ENCODE measurements at places on chromosomes 1 and 21.

- DNase-seq, result no peak
Measured at GRCh38 chr1:206824331-206824730, 41.1 kb upstream of the IL20 start.

DNA sequence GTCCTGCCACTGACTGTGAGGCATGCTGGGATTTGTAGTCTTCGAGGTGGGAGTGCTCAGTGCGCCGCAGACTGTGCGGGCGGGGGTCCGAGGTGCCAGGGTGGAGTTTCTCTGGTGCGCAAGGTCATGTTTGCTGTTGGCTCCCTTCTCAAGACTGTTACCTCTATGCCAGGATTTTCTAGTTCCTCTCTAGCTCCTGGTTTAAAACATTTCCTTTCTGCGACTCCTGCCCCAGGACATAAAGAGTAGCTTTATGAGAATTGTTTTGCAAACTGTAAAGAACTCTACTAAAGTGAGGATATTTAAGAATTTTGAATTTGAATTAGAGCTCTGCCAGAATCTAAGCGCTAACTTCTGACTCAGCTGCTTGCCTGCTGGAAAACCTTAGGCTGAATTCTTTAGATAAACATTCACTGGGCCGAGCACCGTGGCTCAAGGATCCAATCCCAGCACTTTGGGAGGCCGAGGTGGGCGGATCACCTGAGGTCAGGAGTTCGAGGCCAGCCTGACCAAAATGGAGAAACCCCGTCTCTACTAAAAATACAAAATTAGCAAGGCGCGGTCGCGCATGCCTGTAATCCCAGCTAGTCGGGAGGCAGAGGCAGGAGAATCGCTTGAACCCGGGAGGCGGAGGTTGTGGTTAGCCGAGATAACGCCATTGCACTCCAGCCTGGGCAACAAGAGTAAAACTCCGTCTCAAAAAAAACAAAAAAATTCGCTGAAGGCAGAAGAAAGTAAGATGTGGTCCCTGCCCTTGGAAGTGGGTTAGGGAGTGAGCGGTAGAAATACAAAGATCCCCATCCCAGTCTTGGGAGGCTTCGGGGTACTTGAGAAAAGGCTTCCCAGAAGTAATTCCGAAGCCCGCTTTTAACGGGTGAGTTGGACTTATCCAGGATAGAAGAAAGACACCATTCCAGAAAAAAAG, 992 bp upstream of the USP48 start:
- peak; percentile 96 for DNase-seq

DNA sequence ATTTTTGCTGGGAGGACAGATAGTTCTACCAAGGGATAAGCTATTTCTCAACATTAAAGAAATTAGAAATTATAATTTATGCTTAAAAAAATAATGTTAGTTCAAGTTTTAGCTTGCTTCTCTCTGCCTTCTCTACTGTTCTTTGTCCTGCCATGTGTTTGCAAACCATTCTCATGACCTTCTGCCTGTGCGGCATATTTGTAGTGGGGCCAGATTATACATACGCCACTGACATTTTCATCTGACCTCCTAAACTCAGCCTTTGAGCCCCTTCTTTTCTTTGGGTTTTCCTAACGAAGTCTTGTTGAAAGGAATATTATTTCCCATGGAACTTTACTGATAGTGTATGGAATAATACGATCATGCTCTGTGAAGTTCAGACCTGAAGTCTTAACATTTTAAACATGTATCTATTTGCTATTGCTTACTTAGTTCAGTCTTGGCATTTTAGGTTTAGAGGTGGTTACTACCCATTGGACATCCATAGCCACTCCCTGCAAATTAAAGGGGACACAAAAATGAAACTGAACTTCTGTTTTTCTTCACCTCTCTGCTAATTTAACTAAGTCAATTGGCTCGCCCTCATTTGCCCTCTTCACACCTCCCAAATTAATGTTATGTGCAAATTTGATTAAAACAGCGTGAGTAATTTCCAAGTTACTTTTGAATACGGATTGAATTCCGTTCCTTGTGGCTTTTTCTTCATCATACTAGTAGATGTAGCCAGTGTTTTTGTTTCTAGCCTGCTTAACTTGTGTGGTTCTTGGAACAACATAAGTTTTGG, 15.6 kb downstream of the LRRC8D start:
- DNase-seq, result no peak

- DNase-seq, result no peak
Measured at GRCh38 chr1:2098839-2099785, 48.9 kb downstream of the PRKCZ start.

DNA sequence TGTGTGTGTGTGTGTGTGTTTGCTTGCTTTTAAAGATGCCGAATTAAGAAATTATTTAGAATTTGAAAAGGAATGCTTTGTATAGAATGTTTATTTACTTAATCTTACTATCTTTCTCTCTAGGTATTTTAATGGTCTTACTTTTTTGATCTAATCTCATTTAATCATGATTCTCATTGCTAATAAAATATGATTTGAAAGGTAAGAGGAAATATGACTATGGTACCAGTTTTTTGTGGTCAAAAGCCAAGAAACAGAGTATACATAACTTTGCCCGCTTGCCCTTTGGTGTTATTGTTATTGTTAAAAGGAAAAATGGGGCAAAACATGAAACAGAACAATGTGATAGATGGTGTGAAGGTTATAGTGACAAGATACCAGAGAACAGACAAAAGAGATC, 74.6 kb downstream of the RPS6KC1 start:
- DNase-seq, result no peak

DNA sequence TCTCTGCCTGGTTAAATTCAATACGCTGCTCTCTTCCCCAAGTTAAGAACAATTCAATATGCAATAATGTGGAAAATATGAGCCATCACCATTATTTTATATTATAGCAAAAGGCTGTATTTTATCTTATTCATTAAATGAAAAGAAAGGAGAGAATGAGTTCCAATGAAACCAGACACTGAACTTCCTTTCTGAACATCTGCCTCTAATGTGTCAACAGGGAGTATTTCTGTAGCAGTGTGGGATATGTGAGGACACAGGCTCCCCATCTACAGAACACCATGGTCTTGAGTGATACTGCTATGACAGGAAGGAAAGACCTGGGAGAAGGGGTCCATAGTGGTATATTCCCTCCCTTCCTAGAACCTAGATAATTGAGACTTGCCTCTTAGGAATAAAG, 46.3 kb downstream of the CASQ2 start:
- no peak for DNase-seq

- DNase-seq, result no peak
Measured at GRCh38 chr1:2477791-2478499, 1.9 kb downstream of the PLCH2 start.

DNA sequence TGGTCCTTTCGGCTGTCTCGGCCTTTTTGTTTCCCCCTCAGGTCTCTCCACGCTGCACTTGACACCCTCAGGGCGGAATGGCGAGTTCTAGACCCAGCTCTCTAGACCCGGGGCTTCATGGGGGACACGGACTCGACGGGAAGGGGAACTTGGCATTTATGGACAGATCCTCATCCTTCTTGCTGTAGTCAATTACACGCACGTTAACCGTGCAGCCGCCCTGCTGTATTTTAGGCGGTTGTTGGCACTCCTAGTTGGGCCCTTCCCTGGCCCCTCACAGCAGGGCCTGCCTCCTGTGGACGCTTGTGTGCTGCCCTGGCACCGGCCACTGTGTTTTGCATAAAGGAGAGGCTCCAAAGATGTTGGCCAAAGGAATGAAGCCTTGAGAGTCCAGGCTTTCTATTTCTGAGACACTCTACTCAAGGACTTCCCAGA, 558 bp upstream of the BTG3 start:
- DNase-seq, result peak; percentile 12

DNA sequence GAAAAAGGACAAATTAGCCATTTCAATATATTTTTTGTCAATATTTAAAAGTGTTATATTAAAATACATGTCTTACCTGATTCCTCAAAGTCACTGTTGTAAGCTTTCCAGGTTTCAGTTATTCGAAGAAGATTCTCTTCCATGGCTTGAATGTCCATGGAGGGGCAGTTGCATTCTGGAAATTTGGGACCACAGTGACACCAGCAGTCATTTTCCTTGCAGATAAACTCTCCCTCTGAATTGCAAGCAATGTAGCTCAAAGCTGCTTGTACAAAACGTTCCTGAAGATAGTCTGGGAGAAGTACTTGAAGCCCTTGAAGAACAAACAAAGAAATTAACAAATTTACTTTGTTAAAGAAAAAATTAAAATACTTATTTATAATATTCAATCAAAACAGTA, 251.7 kb downstream of the BRINP3 start:
- no peak for DNase-seq

- no peak for DNase-seq
Measured at GRCh38 chr21:44549525-44550211, 1.6 kb downstream of the KRTAP10-2 start.

GRCh38 chr1:151815716-151816327, 10.6 kb upstream of the LINGO4 start:
- no peak for DNase-seq

DNA sequence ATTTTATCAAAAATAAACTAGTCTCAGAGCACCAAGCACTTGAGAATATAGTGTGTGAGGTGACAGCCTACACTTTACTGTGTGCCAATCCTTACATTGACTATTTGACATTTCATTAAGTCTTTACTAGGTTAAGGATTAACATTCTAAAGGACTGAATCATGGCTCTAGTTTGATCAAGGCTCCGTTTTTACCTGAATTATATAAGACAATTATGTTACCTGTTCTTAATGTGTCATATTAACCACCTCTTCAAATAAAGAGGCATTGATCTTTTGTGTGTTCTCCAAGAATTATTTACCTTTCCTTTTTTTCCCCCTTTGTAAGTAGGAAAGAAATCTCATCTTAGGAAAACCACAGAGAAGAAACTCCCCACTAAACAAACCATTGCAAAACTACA, 189.7 kb downstream of the HS2ST1 start:
- no peak for DNase-seq
